ENCODE measurements at places on chromosomes 13 and 19. TPM values are rescaled to one million over a fixed set of nuclear protein-coding genes. Genes with fewer than 3 reads are reported as not detected.
A peak's percentile ranks its signal among the peaks of the same experiment; 100 is the strongest.

DNA sequence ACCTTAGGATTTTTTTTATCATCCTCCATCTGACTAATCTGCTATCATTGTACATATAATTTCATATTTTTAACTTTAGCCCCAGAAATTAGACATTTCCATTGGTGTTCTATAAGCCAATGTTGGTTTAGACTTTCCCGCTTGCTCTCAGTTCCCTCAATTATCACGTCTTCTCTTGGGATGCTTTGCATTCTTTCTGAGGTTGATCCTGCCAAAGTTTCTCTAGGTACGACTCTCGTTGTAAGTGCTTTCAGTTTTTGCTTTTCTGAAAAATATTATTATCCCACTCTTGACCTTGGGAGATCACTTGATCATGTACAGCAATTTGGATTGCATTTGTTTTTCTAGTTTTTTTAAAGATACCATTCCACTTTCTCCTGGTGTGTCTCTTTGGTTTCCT is 270.2 kb downstream of the IRS2 start:
- peaks cover 4% of the 10 kb centered on the region for H3K27me3 ChIP-seq
- H3K27ac ChIP-seq = no peak overlapping the region
- no peaks in the 10 kb centered on the region for H3K36me3 ChIP-seq
- H3K4me3 ChIP-seq = no peak overlapping the region

NLRP4 gene
- total RNA-seq = not detected

DBP gene
- 9.3 TPM for total RNA-seq

DNA sequence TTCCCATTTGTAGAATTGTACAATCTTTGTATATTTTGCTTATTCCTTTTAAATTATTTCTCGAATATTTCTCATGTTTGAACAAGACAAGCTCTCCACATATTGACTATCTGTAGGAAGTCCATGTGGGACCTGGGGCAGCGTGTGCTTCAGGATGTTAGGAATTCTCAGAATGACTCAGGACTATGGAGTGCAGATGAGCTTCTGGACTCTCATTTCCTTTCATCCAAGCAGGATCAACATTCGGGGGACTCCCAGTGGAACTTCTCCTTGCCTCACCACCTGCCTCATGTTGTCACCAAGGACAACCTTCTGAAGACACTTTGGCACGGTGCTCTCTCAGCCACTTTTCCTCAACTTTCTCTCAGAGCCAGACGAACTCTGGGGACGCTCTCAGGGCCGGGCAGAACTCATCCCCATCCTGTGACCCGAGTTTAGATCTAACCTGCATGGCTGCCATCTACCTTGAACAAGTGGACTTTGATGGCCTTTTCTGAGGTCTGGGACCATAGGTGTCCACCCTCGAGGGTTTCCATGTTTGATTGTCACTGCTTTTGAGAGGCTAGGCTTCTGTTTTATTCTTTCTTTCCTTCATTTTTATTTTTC is 441.7 kb downstream of the IRS2 start:
- no peak overlapping the region for H3K4me3 ChIP-seq
- H3K36me3 ChIP-seq = peaks cover 1% of the 10 kb centered on the region
- peaks cover 16% of the 10 kb centered on the region for H3K27me3 ChIP-seq
- H3K4me1 ChIP-seq = no peaks in the 10 kb centered on the region
- no peak for DNase-seq
- no peak overlapping the region for H3K27ac ChIP-seq

- peak overlapping the region; percentile 96 for H3K4me3 ChIP-seq
- peaks cover 19% of the 10 kb centered on the region for H3K36me3 ChIP-seq
- peaks cover 37% of the 10 kb centered on the region for H3K4me1 ChIP-seq
- peak overlapping the region; percentile 100 for H3K27ac ChIP-seq
- no peak for DNase-seq
- H3K27me3 ChIP-seq = no peaks in the 10 kb centered on the region
Measured at GRCh38 chr19:7942981-7943443, 454 bp downstream of the TIMM44 start.

GRCh38 chr19:49530708-49531107 is 2.9 kb downstream of the RCN3 start:
- H3K27me3 ChIP-seq = no peaks in the 10 kb centered on the region
- H3K27ac ChIP-seq = no peak overlapping the region

GRCh38 chr19:18119013-18119716 is 21.6 kb downstream of the MAST3 start:
- no peaks in the 10 kb centered on the region for H3K27me3 ChIP-seq
- H3K27ac ChIP-seq = peak overlapping the region; percentile 78
- DNase-seq = peak; percentile 51
- peaks cover 9% of the 10 kb centered on the region for H3K36me3 ChIP-seq
- H3K4me3 ChIP-seq = peak overlapping the region; percentile 79

TGFB1 gene
- 152 TPM for total RNA-seq

Data from activated naive CD8-positive, alpha-beta T cell treated with anti-CD3 and anti-CD28 coated beads for 36 hours (primary cell).